ENCODE measurements at places on chromosomes 16 and 17.

GRCh38 chr16:78903237-78903636, 697.3 kb downstream of the MAF start:
- no peak for DNase-seq

- DNase-seq: no peak
Measured at GRCh38 chr16:48274476-48274875, 27.1 kb upstream of the ABCC11 start.

DNA sequence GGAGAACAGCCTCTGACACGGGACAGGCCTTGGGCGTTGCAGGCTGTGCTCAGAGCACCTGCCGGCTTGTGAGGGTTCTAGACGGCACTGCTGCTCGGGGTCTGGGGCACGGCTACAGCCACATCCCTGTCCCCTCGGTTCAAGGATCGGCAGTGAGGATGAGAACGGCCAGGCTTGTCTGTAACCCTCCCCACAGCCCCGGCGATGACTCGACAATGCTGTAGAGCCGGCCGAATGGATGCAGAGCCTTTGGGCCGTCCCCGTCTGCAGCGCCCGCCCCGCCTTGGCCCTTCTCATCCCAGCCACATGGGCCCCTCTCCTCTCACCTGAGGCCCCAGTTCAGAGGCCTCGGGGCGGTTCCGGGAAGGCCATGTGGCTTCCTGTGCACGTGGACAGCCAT, 49.0 kb upstream of the METRNL start:
- DNase-seq: no peak

- no peak for DNase-seq
Measured at GRCh38 chr17:73835605-73836004, 191.4 kb upstream of the SDK2 start.

GRCh38 chr17:50972577-50972976, 106.4 kb upstream of the TOB1 start:
- DNase-seq: no peak

GRCh38 chr17:33302394-33302793, 9.3 kb upstream of the ASIC2 start:
- no peak for DNase-seq

DNA sequence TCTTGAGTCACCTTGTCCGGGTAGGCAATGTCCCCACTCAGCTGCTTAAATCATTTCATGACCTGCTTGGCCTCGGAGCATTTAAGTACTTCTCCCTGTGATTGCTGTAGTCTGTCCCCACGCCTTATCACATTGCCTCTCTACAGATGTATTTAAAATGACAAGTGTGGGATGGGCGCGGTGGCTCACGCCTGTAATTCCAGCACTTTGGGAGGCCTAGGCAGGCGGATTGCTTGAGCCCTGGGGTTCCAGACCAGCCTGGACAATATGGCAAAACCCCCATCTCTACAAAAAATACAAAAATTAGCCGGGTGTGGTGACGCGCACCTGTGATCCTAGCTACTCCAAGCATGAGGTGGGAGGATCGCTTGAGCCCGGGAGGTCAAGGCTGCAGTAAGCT, 1.3 kb upstream of the GJC1 start:
- DNase-seq: no peak

DNA sequence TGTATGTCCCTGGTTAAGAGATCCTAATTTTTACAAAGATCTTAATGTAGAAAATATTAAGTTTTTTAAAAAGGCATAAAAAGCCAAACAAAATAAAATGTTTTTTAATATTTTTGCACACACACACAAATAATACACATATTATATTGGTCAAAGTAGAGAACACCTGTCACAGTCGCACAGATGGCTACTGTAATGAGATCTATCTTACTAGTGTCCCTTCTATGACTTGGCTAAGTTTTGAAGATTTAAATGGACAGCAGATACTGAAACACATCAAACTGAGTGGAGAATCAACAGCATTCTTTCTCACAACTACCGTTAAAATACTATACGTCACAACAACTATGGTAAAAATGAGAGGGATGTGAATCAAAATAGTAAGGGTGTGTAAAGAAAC, 83.4 kb downstream of the HELZ start:
- no peak for DNase-seq

GRCh38 chr16:4537376-4538343, 913 bp downstream of the CDIP1 start:
- no peak for DNase-seq

DNA sequence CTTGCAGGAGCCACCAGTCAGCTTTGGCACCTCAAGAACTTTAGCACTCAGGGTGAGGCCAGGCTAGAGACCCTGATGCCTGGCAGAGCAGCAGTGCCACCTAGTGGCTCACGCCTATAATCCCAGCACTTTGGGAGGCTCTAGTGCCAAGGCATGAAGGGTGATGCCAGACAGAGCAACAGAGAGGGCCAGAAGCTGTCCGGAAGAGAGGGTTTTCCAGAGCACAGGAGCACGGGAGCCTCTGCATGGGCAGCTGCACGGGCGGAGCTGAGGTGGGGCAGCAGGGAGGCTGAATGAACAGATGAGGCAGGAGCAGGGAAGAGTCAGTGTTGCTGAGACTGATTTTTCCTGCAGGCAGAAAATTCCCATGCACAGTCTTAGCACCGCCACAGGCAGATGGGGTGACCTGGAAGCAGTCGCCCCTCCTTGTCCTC, 38.9 kb downstream of the MYH3 start:
- peak; percentile 73 for DNase-seq

DNA sequence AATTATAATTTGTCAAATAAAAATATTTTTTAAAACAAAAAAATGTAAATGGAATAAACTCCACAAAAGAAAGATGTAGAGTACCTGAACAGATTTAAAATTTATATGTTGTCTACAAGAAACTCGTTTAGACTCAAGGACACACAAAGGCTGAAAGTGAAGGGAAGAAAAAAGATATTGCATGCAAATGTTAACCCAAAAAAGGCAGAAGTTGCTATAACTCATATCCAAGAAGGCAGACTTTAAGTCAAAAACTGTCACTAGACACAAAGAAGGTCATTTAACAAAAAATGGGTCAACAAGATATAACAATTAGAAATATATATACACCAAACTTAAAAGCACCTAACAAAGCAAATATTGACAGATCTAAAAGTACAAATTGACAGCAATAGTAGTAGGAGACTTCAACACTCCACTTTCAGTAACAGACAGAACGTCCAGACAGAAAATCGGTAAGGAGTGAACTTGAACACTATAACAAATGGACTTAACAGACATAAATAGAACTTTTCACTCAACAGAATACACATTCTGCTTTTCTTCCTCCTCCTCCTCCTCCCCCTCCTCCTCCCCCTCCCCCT, 40.8 kb upstream of the MYLK3 start:
- no peak for DNase-seq

DNA sequence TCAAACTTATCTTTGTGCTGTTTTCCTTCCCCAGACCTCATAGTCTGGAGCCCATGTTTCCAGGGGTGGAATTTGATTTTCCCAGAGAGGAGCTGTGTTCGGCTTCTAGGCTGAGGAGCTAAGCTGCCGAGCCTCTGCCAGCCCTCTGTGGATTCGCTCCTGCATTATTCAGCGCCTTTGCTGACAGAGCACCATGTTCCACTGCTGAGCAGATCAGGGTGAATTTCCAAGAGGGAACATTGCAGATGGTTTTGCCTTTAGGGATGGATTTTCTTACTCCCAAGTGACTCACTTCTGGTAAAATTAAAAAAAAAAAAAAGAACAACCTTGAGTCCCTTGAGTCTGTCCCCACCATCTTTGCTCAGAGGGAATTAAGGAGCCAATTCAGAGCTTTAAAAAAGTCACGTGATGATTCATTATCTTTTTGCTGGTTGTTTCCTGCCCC, 229.5 kb downstream of the PRKCA start:
- DNase-seq: no peak

DNA sequence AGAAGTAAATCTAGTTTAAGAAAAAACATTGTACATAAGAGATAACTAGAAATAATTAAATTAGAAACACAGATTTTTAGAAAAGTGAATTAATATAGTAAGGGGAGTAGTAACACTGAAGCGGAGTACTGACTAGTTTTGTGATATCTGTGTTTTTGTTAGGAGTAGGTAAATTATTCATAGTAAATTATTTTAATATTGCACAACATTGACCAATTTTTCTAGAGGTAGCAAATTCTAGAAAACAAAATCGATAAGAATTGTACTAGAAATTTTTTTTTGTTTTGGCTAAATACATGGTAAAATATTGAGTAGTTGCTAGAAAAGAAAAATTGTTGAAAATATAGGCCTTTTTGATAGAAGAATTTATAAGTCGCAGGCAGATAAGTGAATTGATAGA, 156.5 kb downstream of the CHD9 start:
- no peak for DNase-seq

DNA sequence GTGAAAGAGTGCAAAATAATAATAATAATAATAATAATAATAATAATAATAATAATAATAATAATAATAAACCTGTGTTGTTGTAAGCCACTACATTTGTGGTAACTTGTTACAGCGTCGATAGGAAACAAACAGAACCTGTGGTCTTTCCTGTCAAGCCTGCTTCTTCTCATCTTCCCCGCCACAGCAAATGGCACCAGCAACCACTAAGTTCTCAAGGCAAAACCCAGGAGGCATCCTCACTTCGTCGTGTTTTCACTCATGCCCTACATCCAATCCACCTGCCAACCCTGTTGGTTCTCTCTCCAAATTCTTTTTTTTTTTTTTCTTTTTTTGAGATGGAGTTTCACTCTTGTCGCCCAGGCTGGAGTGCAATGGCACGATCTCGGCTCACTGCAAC, 34.2 kb downstream of the ITGAE start:
- DNase-seq: no peak

GRCh38 chr16:87356491-87356853, 27.1 kb downstream of the FBXO31 start:
- no peak for DNase-seq

DNA sequence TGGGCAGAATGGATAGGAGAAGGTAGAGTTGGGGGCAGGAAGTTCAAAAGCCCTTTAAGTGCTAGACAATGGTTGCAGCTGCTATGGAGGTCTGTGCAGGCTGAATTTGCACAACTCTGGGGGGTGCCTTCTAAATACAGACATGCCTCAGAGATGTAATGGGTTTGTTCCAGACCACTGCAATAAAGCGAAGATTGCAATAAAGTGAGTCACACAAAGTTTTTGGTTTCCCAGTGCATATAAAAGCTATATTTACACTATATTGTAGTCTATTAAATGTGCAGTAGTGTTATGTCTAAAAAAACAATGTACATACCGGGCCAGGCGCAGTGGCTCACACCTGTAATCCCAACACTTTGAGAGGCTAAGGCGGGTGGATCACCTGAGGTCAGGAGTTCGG, 60.5 kb upstream of the MYOCD start:
- no peak for DNase-seq

- peak; percentile 79 for DNase-seq
Measured at GRCh38 chr17:42660692-42661345, 1.7 kb downstream of the TUBG2 start.

GRCh38 chr17:4475463-4475862, 23.2 kb upstream of the SPNS2 start:
- DNase-seq: no peak

DNA sequence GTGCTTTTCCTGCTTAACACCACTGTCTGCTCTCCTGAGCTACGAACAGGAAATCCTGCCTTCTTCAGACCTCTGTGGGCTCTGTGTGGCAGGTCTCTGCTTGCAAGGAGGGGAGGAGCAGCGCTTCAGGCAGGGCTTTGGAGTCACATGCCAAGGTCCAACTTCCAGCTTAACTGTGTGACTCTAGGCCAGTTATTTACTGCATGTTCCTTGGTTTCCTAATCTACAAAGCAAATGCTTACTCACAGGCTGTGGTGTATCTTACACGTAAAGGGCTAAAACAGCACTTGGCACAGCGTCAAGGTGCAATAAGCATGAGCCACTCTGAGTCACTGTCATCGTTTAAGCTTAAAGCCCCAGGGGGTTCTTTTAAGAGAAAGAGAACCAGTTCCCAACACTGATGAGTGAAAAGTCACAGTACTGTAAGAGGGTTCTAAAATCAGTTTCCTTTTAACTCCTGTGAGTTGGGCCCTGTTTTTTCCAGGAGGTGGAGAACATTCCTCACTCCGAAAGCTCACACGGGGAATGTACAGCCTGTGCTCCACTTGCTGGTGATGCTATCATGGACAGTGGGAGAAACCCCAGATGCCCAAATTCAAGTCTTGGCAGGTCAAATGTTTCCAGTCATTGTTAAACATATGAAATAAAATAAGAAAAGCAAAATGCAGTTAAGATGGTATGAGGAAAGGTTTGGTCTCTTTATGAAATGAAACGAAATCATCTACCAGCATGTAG, 54.1 kb upstream of the BCAR1 start:
- peak; percentile 81 for DNase-seq

- no peak for DNase-seq
Measured at GRCh38 chr16:65956100-65956499, 410.4 kb upstream of the CDH5 start.

DNA sequence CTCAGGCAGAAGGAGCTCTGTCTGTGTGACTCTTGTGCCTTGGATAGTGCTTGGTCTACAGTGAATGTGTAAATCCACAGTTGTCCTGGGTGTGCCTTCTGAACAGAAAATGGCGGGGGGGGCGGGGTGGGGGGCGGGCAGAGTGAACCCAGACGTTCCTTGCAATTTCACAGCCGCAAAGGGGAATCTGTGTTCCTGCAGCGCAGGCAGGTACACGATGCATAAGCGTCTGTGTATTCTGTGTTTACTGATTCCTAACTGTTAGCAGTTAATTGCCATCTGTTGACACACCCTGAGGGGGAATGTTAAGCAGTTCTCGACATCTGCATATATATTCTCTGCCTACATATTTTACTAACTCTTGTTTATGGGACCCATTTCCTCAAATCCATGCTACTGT, 123.5 kb upstream of the ZFHX3 start:
- DNase-seq: no peak

- no peak for DNase-seq
Measured at GRCh38 chr16:55184052-55184451, 140.0 kb upstream of the IRX6 start.

DNA sequence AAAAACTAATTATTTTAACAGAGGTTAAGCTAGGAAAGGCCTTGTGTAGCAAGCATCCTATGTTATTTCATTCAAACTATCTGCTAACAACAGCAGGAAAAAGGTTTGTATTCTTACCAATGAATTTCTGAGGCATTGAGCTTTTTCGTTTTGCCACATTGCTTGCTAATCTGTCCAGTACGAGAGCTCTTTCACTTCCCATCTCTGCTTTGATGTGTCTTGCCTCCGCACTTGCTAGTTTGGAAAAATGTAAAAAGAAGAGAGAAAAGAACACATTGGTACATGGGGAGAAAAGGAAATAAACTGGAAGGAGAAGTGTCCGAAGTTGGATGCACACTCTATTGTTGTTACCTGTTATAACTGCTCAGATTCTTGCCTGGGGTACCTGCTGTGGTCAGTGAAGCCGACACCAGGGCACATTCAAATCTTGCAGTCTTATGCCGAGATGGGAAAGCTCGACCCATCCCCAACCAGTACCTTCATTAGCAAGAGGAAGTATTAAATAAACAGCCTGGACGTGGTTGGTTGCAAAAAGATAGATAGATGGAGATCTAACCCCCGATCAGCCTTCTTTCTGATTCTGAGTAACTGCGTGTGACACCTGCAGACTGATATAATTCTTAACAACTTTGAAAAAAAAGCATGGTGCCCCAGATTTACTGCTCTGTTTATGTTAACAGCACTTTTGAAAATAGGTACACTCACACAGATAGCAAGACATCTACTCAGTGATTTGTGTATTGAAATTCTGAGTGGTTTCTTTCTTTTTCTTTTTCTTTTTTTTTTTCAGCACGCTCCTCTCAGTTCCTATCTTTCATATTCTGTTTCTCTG, 40.0 kb downstream of the GRB7 start:
- no peak for DNase-seq

Data from H54 (cell line).